HS-5 (cell line): ENCODE measurements at places on chromosomes 2 and 18.
A peak's percentile ranks its signal among the peaks of the same experiment; 100 is the strongest.

DNA sequence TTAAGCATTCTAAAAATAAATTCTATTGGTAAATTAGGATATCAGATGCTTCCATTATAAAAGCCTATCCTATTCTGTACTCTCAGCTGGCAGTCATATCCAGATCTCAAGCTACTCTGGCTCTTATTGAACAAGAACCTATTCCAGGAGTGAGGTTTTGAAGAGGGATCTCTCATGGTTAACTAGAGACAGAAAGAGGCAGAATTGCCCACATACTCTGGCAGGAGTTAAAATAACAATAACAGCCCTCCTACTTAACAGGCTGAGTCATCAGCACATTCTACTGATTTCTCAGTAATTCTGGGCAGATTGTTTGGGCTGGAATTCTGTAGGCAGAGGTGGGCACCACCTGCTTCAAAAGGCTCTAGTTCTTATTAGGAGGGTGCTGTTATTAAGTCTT, 142.0 kb upstream of the UNC80 start:
- no peak for DNase-seq

- no peak for DNase-seq
These were observed 51.9 kb downstream of the PTPRM start for GRCh38 chr18:7618891-7619442.

DNA sequence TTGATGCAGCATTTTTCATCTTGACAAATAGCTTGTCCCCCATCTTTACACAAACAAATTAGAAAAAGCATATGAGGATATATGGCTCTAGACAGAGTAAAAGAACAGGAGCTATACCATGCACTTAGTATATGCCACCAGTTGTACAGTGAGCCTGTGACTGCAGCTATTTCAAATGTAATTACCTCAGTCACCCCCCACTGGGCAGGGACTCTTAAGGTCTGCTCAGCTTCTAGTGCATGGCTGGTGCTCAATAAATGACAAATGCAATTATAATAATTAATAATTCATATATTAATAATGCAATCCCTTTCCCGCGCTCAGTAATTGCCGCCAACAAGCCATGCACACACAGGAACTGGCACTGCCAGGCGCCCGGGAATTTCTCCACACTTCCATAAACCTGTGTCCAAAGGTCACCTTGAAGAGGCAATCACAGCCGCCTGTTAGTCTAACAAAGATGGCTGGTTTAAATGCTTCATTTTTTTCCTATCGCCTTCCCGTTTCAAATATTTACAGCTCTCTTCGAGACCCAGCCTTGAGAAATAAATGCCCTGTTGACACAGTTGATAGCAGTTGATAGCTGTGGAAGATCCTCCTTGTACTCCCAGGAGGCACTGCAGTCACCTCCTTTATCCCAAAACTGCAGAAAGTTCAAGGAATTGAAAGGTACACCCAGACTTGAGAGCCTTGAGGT, 156.6 kb downstream of the INO80D start:
- DNase-seq = no peak

- peak; percentile 48 for DNase-seq
These were observed 550.5 kb downstream of the SPAG16 start for GRCh38 chr2:213834746-213835145.

DNA sequence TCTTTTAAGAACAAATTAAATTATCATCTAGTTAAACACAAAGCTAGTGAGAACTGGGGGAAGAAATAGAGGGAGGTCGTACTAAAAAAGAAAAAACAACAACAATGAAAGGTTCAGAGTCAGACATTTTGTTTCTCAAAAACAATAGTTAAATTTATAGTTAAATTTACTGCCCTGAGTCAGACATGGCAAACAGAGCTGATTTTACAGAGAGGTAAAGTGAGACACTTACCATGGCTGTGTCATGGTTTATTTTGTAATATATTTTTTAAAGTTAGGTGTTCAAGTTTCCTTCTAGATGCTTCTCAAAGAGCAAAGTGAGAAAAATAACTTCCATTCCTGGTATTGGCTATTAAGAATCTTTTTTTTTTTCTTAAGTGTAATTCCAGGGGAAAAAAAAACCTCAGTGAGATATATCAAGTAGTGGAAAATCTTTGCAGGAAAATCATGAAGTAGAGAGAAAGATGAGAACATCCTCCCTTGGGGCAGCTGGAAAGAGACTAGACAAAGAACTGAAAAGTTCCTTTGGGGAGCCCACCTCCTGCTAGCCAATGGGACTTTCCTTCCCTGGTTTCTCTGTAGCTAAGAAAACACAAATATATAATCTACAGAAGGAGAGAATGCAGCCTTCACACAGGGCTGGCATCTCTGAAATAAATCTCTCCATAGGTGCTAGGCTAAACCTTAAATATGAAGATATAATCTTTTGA, 12.3 kb downstream of the KLF7 start:
- no peak for DNase-seq
